ENCODE measurements at places on chromosomes 6 and 20.

GRCh38 chr6:37024656-37025337 is 19.3 kb downstream of the FGD2 start:
- DNase-seq = no peak

GRCh38 chr6:29561091-29561490 is 1.6 kb upstream of the UBD start:
- no peak for DNase-seq

DNA sequence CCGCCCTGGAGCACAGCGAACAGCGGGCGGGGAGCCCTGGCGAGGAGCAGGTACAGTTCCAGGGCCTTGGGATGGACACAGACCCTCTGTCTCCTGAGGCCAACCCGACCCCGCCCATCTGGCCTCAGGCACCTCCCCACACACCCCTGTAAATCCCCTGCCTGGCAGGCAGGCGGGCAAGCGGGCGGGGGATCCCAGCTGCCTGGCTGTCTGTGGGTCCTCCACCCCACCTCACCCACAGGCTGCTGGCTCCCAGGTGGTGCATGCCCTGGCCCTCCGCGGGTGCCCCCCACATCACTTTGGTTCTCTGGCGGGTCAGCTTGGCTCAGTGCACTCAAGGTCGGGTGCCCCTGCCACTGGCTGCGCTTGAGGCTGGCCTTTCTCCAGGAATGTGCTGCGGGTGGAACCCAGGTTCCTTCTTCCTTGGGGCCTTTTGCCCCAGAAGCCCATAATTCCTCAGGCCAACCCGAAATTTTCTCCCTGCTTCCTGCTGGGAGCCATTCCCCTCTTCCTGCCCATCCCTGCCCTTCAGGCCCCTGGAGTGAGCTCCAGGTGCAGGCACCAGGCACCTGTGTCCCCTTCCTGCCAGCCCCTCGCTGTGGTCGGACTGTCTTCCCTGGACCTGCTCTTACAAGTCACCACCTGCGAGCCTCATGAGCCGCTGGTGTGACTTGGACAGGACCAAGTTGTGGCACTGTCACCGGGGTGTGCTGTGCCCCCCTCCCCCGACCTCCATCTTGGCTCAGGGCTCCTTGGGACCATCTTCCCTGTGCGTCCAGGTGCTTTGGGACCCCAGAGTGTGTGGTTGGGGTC is 5.3 kb upstream of the TNFRSF6B start:
- no peak for DNase-seq

DNA sequence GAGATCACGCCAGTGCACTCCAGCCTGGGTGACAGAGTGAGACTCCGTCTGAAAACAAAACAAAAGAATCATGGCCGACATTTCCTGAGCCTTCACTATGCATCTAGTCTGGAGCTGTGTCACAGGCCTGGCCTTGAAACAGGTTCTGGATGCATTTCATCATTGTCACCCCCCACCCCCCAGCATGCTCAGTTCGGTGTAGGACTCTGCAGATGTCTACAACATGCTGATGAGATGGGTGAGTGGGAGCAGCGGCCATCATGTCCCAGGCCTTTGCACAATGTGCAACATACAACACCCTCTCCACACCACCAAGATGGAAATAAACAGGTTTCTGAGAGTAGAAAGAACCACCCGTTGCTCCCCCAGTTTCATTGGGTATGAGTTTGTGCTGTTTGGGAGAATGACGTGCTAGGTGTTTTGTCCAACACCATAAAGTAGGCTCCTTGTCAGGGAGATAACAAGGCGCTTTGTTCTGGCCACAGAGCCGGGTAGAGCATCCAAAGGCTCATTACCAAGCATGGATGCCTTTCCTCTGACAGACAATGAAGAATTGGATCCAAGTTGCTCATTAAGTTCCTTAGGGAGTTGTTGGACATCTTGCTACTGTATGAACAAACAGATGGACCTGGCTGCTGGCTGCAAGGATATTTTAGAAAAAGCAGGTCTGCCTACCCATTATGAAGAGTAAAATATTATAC is 22.1 kb downstream of the SNHG17 start:
- no peak for DNase-seq

DNA sequence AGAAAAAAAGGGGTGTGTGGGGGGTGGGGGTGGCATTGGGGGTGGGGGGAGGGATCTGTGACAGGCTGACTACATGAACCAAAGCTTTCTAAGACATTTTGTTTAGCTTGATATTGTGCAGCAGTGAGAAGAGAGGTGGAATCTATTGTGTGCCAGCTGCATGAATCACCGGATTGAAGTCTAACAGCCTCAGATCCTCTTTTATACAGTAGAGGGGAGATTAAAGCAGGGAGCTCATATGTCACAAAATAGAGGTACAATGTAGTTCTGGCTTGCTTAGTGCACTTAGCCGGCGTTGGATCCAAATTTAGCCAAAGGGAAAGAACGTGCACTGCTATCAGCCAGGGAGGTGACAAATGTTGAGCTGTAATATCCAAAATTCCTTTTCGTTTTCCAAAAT is 404.2 kb upstream of the CITED2 start:
- no peak for DNase-seq

GRCh38 chr6:123211777-123212545 is 215.9 kb downstream of the CLVS2 start:
- DNase-seq = no peak

- DNase-seq = no peak
Observed at GRCh38 chr6:26543953-26544352, 5.8 kb downstream of the HMGN4 start.
